Upper lobe of left lung (tissue), 6 donors: ENCODE measurements at places on chromosomes 2 and 18. TPM values are rescaled to one million over a fixed set of nuclear protein-coding genes. Genes with fewer than 3 reads are reported as not detected.

The RAMP1 gene
- total RNA-seq, result 6.3 TPM

The KCNIP3 gene
- 1.3 TPM for total RNA-seq

The DNAJC5G gene
- not detected for total RNA-seq

The LONRF2 gene
- total RNA-seq, result 3.4 TPM

The TDRD15 gene
- not detected for total RNA-seq

The GRB14 gene
- 3.0 TPM for total RNA-seq

The CFAP210 gene
- total RNA-seq, result 14.7 TPM

The POMC gene
- 3.5 TPM for total RNA-seq

The SLC11A1 gene
- 344 TPM for total RNA-seq

The ZSCAN30 gene
- 15.6 TPM for total RNA-seq

The DYNC2LI1 gene
- 24.1 TPM for total RNA-seq

DNA sequence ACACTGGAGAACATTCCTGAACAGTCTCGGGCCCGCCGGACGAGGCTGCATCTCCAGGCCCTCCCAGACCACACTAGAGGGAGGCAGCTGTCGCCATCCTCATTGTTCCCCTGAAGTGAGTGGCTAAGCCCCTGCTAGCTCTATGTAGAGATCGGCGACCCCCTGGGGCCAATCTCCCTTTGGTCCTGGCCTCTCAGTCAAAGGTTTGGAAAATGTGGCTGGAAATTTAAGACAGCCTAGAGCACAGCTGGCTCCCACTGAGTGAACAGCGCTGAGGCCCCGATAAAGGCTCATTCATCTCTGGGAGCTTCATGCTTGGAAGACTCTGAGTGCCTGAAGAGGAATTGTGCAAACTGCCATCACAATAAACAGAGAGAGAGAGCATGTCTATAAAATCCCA lies 360.3 kb downstream of the CLIP4 start:
- DNase-seq, result no peak
- H3K36me3 ChIP-seq, result no peaks in the 10 kb centered on the region
- H3K4me3 ChIP-seq, result no peak overlapping the region
- no peaks in the 10 kb centered on the region for H3K4me1 ChIP-seq
- H3K27me3 ChIP-seq, result no peaks in the 10 kb centered on the region

DNA sequence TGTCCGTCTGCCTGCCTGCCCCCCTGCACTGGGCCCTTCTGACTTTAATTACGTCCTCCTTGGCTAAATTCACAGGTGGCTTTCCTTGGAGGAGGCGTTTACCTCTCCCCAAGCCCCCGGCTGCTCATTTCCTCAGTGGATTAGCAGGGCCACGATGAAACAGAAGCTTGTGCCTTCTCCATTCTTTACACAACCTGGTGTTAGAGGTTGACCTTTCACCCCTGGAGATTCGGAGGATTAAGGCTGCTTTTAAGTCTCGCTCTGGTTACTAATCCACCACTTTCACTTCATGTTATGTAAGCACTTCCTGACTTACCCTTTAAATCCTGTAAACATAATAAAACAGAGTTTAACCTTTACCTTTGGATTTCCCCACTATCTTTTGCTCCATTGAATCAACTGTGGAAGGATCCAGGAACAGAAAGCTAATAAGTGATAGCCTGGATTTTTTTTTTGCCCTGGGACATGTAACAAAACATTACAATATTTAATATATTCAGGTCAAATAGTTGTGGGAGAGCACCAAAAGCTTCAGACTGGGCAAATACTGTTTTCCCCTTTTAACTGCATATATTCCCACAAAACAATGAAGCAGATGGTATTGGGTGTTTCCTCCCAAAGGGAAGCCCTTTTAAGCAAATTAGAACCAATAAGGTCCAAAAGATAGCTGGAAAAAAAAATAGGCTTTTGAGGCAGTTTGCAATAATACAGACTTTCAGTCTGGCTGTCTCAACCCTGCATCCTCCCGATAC lies 370.2 kb downstream of the EN1 start:
- H3K27ac ChIP-seq, result no peak overlapping the region
- DNase-seq, result no peak

DNA sequence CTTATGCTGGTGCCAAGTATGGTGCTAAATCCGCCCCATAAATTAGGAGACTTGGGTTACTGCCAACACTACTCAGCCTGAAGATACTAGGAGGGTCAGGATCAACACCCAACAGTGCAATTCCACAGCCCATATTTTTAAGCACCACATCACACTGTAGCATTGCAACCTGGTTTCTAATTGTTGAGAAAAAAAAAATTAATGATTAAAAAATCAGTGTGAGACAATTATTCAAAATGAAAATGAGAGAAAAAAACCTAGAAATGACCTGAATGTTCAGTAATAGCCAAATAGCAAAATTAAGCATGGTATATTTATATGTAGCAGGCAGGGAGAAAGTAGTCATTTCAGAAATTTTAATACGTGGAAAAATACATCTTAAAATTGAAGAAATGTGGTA lies 29.2 kb upstream of the HNRNPLL start:
- H3K27ac ChIP-seq, result no peak overlapping the region
- H3K36me3 ChIP-seq, result no peaks in the 10 kb centered on the region
- no peak for DNase-seq
- H3K4me1 ChIP-seq, result no peaks in the 10 kb centered on the region

- DNase-seq, result no peak
- H3K27me3 ChIP-seq, result no peaks in the 10 kb centered on the region
- H3K4me1 ChIP-seq, result no peaks in the 10 kb centered on the region
- no peaks in the 10 kb centered on the region for H3K36me3 ChIP-seq
Observed at GRCh38 chr18:72378016-72378415, 166.1 kb downstream of the CBLN2 start.

- no peaks in the 10 kb centered on the region for H3K36me3 ChIP-seq
- H3K27me3 ChIP-seq, result no peaks in the 10 kb centered on the region
- H3K4me3 ChIP-seq, result no peak overlapping the region
- DNase-seq, result no peak
Observed at GRCh38 chr2:108580050-108580449, 45.8 kb downstream of the LIMS1 start.

- H3K36me3 ChIP-seq, result no peaks in the 10 kb centered on the region
- H3K4me3 ChIP-seq, result no peak overlapping the region
- H3K27ac ChIP-seq, result peak overlapping the region; percentile 83
- peaks cover 7% of the 10 kb centered on the region for H3K4me1 ChIP-seq
Observed at GRCh38 chr2:157419031-157419575, 24.8 kb downstream of the CYTIP start.

DNA sequence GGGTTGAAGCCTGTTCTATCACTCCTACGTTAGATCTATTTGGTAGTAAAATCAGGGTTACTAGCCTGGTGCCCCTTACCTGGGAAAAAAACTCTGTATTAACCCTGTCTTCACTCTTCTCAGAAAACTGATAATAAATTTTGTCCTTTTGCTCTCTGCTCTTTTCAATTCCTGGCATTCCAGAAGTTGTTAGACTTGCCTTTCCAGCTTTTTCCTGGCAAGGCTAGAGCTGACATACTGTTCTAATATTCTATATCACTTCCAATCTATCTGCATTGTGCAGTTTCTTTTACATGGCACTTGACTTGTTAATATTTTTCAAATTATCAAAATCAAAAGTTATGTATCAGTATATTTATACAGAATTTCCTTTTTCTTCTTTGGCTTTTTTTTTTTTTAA lies 162.2 kb downstream of the FIGN start:
- H3K4me1 ChIP-seq, result no peaks in the 10 kb centered on the region
- H3K4me3 ChIP-seq, result no peak overlapping the region
- H3K27ac ChIP-seq, result no peak overlapping the region

GRCh38 chr2:126858013-126858412 lies 40.7 kb upstream of the TEX51 start:
- DNase-seq, result no peak
- no peak overlapping the region for H3K4me3 ChIP-seq
- H3K4me1 ChIP-seq, result no peaks in the 10 kb centered on the region

DNA sequence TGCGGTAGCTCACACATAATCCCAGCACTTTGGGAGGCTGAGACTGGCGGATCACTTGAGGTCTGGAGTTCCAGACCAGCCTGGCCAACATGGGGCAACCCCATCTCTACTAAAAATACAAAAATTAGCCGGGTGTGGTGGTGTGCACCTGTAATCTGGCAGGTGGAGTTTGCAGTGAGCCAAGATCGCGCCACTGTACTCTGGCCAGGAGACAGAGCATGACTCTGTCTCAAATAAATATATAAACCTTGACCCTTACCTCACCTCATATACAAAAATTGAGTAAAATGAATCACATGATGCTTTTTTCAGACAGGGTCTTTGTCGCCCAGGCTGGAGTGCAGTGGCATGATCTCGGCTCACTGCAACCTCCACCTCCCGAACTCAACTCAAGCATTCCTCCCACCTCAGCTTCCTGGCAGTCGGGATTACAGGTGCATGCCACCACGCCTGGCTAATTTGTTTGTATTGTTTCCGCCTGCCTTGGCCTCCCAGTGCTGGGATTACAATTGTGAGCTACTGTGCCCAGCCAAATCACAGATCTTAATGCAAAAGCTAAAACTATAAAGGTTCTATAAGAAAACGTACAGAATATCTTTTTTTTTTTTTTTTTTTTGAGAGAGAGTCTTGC lies 25.3 kb downstream of the XPO1 start:
- no peaks in the 10 kb centered on the region for H3K27me3 ChIP-seq
- H3K4me1 ChIP-seq, result no peaks in the 10 kb centered on the region
- H3K27ac ChIP-seq, result no peak overlapping the region
- DNase-seq, result no peak
- H3K4me3 ChIP-seq, result no peak overlapping the region

DNA sequence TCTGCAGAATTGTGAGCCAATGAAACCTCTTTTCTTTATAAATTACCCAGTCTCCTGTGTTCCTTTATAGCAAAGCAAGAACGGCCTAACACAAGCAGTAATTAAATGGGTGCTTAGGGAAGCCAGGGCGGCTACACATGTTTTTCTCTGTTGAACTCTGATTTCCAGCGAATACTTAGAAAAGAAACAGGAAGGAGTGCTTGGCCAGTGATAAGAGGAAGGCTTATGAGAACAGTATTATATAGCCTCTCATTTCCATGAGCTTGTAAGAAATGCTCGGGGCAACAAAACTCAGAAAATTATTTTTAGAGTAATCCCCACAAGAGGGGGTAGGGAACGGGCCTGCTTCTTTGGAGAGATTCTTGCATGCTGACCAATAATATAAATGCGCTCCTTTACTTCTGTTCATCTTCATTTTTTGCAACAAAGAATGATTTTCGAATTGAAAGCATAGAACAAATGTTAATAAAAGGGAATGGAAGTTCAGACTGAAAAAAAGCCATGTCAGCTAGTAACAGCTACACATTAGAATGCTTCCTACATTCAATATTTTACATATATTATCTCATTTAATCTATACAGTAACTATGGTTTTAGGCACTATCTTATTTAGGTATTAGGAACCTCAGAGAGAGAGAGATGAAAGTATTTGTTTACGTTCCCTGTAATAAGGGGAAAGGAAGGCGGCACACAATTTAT lies 49.7 kb upstream of the CCDC85A start:
- no peaks in the 10 kb centered on the region for H3K36me3 ChIP-seq
- H3K4me1 ChIP-seq, result no peaks in the 10 kb centered on the region
- no peak for DNase-seq
- H3K27me3 ChIP-seq, result no peaks in the 10 kb centered on the region
- no peak overlapping the region for H3K4me3 ChIP-seq

DNA sequence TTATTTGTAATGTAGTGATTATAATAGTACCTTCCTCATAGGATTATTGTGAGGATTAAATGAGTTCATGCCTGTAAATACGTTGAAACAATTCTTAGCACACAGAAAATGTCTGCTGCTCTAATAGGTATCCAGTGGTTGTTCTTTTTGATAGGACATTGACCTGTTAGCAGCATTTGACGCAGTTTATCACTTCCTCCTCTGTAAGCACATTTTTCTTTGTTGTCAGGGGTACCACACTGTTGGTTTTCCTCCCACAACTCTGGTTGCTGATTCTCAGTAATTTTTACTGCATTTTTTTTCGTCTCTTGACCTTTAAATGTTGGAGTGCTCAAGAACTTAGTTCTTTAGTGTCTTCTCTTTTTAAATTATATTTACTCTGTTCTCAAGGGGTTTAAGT lies 15.4 kb downstream of the PPM1B start:
- H3K36me3 ChIP-seq, result peaks cover 4% of the 10 kb centered on the region
- no peak overlapping the region for H3K4me3 ChIP-seq
- no peaks in the 10 kb centered on the region for H3K27me3 ChIP-seq
- no peak overlapping the region for H3K27ac ChIP-seq
- peaks cover 28% of the 10 kb centered on the region for H3K4me1 ChIP-seq
- no peak for DNase-seq

GRCh38 chr2:215396595-215397313 lies 39.1 kb downstream of the FN1 start:
- peaks cover 4% of the 10 kb centered on the region for H3K4me1 ChIP-seq
- DNase-seq, result no peak
- H3K27me3 ChIP-seq, result no peaks in the 10 kb centered on the region
- no peak overlapping the region for H3K4me3 ChIP-seq

DNA sequence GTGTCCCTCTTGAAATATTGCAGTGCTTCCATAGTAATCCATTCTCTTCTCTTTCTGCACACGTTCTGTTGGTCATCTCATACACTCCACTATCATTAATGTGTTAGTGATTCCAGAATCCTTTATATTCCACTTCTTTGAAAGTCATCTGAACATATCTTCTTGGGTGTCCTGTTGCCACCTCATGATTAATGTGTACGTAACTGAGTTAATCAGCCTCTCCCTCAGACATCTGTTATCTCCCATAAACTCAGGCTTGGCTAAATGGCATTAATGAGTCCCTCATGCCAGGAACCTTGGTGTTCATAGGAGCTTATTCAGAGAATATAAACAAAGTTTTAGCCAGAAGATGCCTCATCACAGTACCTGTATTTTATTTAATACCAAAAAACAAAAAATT lies 126.4 kb downstream of the NCOA1 start:
- H3K27me3 ChIP-seq, result no peaks in the 10 kb centered on the region
- no peaks in the 10 kb centered on the region for H3K36me3 ChIP-seq
- no peaks in the 10 kb centered on the region for H3K4me1 ChIP-seq
- no peak overlapping the region for H3K27ac ChIP-seq

GRCh38 chr2:64626146-64626809 lies 27.4 kb downstream of the SERTAD2 start:
- peaks cover 7% of the 10 kb centered on the region for H3K36me3 ChIP-seq
- H3K4me3 ChIP-seq, result no peak overlapping the region
- no peak overlapping the region for H3K27ac ChIP-seq
- H3K27me3 ChIP-seq, result no peaks in the 10 kb centered on the region

GRCh38 chr18:21489119-21489750 lies 111.3 kb downstream of the ESCO1 start:
- DNase-seq, result peak; percentile 33
- no peaks in the 10 kb centered on the region for H3K27me3 ChIP-seq
- H3K36me3 ChIP-seq, result no peaks in the 10 kb centered on the region
- no peak overlapping the region for H3K4me3 ChIP-seq

GRCh38 chr2:240431661-240432424 lies 3.6 kb upstream of the GPC1 start:
- no peak overlapping the region for H3K4me3 ChIP-seq
- H3K27ac ChIP-seq, result no peak overlapping the region
- no peaks in the 10 kb centered on the region for H3K36me3 ChIP-seq
- H3K27me3 ChIP-seq, result no peaks in the 10 kb centered on the region
- H3K4me1 ChIP-seq, result peaks cover 15% of the 10 kb centered on the region
- peak; percentile 15 for DNase-seq

- no peaks in the 10 kb centered on the region for H3K36me3 ChIP-seq
- no peaks in the 10 kb centered on the region for H3K27me3 ChIP-seq
- no peak overlapping the region for H3K4me3 ChIP-seq
- H3K4me1 ChIP-seq, result peaks cover 9% of the 10 kb centered on the region
- DNase-seq, result no peak
Observed at GRCh38 chr2:196291873-196292800, 120.8 kb upstream of the STK17B start.

- no peak overlapping the region for H3K4me3 ChIP-seq
- peaks cover 15% of the 10 kb centered on the region for H3K4me1 ChIP-seq
- H3K27me3 ChIP-seq, result no peaks in the 10 kb centered on the region
- DNase-seq, result peak; percentile 63
Observed at GRCh38 chr2:48508461-48509124, 21.4 kb upstream of the STON1 start.

- no peak overlapping the region for H3K4me3 ChIP-seq
- H3K36me3 ChIP-seq, result no peaks in the 10 kb centered on the region
- H3K4me1 ChIP-seq, result peaks cover 3% of the 10 kb centered on the region
- peak overlapping the region; percentile 88 for H3K27ac ChIP-seq
Observed at GRCh38 chr2:239465017-239466001, 64.5 kb upstream of the HDAC4 start.
